A549 treated with AZD2906 at 1 μM for 4 hours (cell line): ENCODE measurements at places on chromosomes 1 and 21. TPM values are rescaled to one million over a fixed set of nuclear protein-coding genes. Genes with fewer than 3 reads are reported as not detected.

The IRF2BP2 gene
- total RNA-seq: 65.1 to 89.3 TPM (median 80.2 TPM) in 5 replicates

The ZYG11A gene
- total RNA-seq: 2.3 to 2.7 TPM (median 2.6 TPM) in 5 replicates

The THEMIS2 gene
- total RNA-seq: 0.53 to 0.81 TPM (median 0.62 TPM) in 5 replicates

The CATSPER4 gene
- not detected in 5 replicates for total RNA-seq

The SPATA6 gene
- 1.9 to 2.9 TPM (median 2.2 TPM) in 5 replicates for total RNA-seq

The HUNK gene
- 1.2 to 1.4 TPM (median 1.3 TPM) in 5 replicates for total RNA-seq

The SYCP1 gene
- not detected in 5 replicates for total RNA-seq

The LAD1 gene
- 0.63 to 1.3 TPM (median 1.0 TPM) in 5 replicates for total RNA-seq

The GJA4 gene
- not detected in 5 replicates for total RNA-seq
